ENCODE measurements at places on chromosomes 3 and 15. TPM values are rescaled to one million over a fixed set of nuclear protein-coding genes. Genes with fewer than 3 reads are reported as not detected.

DNA sequence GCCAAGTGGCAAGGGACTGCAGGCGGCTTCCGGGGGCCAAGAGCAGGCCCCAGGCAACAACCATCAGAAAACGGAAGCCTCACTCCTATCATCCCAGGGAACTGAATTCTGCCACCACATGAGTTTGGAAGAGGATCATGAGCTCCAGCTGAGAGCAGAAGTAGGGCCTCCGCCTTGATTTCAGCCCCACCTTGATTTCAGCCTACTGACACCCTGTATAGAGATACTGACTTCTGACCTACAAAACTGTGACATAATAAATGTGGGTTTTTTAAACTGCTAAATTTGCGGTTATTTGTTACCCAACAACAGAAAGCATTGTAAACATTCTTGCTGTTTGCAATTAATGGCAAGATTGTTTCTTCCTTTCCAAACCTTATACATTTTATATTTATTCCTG lies 21.6 kb upstream of the RARRES1 start:
- DNase-seq, result no peak

GRCh38 chr15:75176396-75176761 lies 25.3 kb upstream of the C15orf39 start:
- DNase-seq, result no peak

DNA sequence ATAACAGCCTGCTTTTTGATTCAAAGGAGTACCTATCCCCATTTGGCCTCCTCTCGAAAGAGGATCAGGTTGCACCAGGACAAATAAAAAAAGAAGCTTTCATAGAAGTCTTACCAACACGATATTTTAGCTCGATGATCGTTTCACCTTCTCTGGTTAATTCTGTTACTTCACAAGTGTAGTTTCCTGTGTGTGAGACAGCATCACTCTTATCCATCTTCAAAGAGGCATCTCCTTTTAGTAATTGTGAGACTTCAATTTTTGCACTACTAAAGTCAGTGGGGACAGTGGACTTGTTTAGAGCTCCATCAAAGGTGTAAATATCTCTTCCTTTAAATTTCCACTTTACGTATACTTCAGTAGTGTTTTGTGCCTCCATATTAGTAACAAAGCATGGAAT lies 11.0 kb downstream of the CD47 start:
- DNase-seq, result no peak

PLAAT1 gene
- 1.2 TPM for total RNA-seq

FOXB1 gene
- not detected for total RNA-seq

GRCh38 chr3:64616953-64617352 lies 70.8 kb downstream of the ADAMTS9 start:
- DNase-seq, result no peak

DNA sequence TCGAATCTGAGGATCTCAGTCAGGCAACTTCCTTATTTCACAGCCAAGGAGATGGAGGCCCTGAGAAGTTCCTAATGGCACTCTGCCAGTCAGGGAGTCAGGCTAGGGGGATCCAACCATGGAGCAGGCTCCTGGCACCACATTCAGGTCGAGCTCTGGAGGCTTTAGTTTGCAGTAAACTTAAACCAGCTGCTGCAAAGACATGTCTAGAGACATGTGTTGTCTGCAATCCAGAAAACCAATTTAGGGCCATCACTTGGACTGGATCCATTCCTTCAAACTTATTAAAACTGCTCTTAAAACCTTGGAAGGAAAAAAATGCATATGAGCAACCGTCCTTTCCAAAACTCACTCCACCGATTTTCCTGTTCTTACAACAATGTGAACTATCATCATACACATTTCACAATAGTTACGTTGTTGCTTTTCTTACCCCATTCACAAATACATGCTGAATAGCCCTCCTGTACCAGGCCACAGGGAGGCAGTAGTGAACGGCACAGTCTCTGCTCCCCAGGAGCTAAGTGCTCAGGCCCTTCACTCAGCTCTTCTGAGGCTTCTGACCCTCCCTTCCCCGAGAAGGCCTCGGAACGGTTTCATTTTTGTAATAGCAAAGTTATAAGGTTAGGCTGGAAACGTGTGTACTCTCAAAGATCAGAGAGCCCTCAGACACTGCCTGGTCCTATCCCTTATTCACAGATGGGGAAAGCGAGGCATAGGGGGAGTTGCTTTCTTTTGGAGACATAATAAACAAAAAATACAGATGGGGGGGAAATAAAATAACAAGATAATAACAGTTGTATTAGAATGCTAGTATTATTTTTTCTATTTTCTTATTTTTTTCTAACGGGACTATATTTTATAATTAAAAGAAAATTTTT lies 20.1 kb downstream of the RFT1 start:
- DNase-seq, result no peak

- DNase-seq, result no peak
These were observed 29.9 kb downstream of the CGNL1 start for GRCh38 chr15:57406062-57406772.

MAP1A gene
- total RNA-seq, result 13.8 TPM

ARGFX gene
- total RNA-seq, result not detected

DNA sequence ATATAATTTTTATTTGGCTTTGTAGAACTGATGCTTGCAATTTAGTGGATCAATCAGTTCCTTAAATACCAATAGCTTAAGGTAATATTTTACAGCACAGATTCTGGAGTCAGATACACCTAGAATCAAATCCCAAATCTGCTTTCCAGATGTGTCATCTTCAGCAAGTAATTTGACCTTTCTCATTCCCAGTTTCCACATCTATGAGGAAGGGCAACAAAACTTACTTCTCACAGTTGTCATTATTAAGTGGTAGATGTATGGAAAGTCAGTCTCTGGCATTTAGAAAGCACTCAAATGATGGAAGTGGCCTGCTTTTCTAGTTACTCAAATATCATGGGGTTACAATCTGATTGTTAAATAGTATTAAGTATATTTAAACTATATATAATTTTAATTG lies 767.0 kb downstream of the CADM2 start:
- DNase-seq, result no peak

RASGRP1 gene
- total RNA-seq, result 1.1 TPM

TEX55 gene
- not detected for total RNA-seq

DNA sequence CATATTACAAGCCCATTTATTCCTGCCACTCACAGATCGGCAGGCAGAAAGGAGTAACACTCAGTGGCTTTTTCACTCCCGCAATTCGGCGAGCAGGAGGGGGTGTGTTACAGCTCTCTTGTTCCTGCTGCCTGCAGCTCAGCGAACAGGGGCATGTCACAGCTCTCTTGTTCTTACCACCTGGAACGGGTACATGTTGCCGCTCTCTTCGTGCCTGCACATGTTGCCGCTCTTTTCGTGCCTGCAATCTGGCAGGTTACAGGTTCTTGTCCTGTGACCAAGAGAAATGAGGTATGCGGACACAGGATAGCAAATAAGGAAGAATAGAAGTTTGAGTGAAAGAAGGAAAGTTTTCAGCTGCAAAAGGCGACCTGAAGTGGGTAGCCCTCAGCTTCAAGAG lies 761.4 kb downstream of the NAALADL2 start:
- no peak for DNase-seq

- no peak for DNase-seq
These were observed 254.6 kb upstream of the SOX14 start for GRCh38 chr3:137509354-137510045.

TRAIP gene
- total RNA-seq, result 1.1 TPM

AGTR1 gene
- 19.8 TPM for total RNA-seq

DNA sequence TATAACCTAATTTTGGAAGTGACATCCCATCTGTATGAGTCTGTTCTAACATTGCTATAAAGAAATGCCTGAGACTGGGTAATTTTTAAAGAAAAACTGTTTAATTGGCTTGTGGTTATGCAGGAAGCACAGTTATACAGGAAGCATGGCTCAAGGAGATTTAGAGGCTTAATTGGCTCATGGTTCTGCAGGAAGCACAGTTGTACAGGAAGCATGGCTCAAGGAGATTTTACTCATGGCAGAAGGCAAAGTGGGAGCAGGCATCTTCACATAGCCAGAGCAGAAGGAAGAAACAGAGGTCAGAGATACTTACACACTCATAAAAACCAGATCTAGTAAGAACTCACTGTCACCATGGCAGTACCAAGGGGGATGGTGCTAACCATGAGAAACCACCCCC lies 193.1 kb upstream of the ADAMTS9 start:
- DNase-seq, result no peak

DNA sequence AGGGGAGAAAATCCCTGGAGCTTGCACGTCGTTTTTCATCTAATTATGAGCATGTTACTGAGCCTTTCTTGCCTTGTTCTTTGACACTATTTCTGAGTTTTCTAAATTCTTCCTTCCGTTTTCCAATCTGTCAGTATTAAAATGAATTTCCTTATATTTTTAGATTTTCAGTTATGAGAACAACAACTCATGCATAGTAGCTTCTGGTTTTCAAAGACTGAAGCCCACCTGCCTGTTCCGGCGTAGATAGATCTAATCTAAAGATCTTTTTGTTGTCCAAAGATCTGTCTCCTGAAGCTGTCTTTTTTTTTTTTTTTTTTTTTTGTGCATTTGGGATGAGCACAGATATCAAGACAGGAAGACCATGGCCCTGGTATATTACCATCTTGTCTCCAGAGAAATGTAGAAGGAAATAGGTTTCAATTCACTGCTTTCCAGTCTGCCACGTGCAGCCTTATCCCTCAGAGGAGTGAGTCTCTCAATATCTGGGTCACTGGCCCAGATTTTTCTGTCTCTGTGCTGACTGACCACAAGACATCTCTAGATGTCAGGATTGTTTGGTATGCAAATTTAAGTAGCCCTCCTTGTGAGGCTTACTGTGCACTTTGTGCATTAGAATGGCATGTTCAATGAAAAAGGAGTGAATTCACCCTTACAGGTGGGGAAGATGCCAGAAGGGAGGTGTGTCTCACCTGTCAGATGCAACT lies 222.3 kb upstream of the TMC3 start:
- DNase-seq, result no peak

GOLGA6L10 gene
- total RNA-seq, result 0.77 TPM

DNA sequence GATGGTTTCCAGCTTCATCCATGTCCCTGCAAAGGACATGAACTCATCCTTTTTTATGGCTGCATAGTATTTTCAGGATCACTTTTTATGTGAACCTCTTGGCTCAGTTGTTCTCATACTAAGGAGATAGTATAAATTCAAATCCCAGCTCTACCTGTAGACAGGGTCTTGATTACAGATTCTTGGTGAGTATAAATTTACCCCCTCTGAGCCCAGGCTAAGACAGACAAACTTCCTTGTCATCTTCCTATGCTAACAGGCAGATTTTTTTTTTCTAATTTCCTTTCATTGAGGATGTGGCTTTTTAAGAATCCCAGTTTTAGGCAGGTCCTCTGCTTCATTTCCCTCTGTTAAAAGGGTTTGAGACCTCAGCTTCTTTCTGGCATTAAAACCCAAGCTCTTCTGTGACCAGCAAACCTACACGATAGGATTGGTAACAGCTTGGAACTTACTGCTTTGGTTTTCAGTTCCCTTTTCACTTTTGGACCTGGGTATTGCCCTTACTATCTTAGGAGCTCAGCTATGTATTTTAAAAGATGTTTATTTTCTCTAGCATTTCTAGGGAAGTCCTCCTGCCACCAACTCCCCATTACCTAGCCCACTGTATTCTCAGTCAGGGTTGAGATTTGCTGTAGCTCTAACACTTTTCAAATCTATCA lies 72.5 kb downstream of the VPS8 start:
- no peak for DNase-seq

DNA sequence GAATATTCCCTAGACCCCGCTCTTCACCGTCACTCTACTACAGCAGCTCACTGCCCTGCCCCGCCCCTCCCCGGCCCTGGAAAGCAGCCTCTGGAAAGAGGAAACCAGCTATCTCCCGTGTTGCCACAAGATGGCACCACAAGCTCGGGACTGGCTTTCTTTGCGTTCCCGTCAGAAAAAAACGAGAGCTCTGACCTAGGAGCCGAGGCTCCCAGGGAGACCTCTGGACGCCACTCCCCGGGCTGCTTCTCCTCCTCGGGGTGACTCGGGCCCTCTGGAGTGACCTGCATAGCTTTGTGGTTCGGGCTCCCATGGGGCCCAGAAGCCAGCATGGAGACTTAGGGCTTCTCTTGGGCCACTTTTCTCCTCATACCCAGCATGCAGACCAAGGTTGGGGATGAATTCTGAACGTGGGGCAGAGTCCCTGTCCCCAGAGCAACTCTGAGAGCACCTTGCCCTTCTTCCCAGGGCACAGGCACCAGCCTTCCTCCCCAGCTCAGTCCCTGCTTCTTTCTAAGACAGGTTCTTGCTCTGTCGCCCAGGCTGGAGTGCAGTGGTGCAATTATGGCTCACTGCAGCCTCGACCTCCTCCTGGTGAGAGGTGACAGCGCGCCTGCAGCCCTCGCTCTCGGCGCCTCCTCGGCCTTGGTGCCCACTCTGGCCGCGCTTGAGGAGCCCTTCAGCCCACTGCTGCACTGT lies 19.0 kb downstream of the STOML1 start:
- DNase-seq, result peak; percentile 93

DNA sequence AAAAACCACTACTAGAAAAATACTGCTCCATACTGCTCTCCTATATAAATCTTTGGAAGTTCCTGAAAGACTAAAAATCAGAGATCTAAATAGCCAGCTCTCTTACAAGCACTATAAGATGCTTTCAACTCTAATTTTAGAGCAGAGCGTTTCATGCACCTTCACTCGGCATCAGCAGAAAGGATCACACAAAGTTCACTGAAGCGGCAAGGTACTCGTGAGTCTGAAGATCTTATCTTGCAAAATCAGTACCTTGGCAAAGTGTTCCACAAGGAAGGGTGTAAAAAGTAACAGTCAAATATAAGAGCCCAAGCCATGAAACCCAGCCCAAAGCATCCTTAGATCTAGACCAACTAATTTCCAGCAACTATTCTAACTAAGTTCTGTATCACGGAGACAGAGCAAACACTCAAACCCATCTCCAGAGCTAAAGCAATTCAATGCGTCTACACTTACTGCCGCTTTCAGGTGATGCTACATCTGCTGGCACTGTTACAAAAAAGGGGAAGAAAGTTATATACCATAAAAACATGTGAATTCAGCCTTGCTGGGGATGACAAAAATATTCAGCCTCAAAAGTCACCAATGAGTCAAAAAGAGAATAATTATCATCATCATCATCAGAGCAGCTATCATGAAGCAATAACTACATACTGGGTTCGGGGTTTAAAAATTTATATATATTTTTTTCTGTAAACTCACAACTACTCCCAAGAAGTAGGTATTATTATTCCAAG lies 16.3 kb downstream of the VPS39 start:
- no peak for DNase-seq

- DNase-seq, result no peak
These were observed 33.8 kb downstream of the NMD3 start for GRCh38 chr3:161254861-161255260.

Measured in mesenteric fat pad (tissue), 1 donor.